ENCODE measurements at places on chromosomes 4 and X.

- DNase-seq, result no peak
These were observed 1001.2 kb downstream of the STIM2 start for GRCh38 chr4:27861802-27862201.

- DNase-seq, result no peak
These were observed 4.5 kb downstream of the G6PD start for GRCh38 chrX:154541896-154542722.

GRCh38 chrX:20309806-20310205 lies 43.1 kb upstream of the RPS6KA3 start:
- DNase-seq, result no peak

DNA sequence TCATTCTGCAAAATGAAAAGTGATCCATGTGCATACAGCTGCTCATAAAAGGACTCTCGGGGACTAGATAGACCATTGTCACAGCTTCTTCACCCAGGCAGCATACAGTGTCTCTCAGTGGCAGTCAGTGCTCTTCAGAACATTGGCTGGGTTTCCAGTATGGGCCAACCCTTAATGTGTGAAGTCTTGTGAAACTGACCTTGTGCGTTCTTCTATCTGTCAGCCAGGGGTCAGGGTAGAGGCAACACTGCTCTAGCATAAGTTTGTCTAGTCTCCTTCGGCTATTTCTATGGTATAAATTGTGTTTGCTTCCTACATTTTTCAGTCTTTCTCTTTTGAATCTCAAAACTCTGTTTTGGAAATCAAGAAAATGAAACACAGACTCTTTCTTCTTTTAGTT lies 37.0 kb upstream of the SMIM31 start:
- no peak for DNase-seq

GRCh38 chrX:119762718-119763117 lies 4.3 kb downstream of the SOWAHD start:
- no peak for DNase-seq

GRCh38 chr4:89725268-89725667 lies 111.7 kb downstream of the SNCA start:
- DNase-seq, result no peak

- DNase-seq, result no peak
These were observed 38.9 kb upstream of the CBR4 start for GRCh38 chr4:169048868-169049414.

GRCh38 chr4:153413842-153414241 lies 52.3 kb upstream of the TMEM131L start:
- DNase-seq, result no peak

GRCh38 chrX:11629593-11630211 lies 36.0 kb downstream of the ARHGAP6 start:
- DNase-seq, result no peak

DNA sequence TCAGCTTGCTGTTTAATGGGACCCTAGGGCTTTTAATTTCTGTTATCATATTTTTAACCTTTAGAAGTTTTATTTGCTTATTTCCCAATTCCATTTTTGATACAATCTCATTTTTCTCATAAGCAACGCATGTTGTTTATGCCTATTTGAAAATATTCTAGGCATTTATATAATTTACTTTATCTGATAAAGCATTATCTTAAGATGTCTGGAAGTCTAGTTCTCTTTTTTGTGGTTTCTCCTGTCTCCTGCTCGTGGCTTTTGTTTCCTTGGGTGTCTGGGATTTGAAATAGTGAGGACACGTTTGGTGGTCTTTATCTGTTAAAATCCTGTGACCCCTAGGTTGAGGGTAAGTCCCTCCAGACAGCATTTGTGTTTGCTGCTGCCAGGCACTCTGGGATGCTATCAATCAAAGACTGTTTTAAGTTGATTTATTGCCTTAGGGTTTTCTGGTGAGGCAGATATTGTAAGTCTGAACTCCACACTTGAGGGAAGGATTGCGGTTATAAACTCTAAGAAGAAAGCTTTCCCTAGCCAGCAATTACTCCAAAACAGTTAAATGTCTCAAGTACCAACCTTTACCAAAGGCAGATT lies 208.0 kb downstream of the PRDM5 start:
- no peak for DNase-seq

DNA sequence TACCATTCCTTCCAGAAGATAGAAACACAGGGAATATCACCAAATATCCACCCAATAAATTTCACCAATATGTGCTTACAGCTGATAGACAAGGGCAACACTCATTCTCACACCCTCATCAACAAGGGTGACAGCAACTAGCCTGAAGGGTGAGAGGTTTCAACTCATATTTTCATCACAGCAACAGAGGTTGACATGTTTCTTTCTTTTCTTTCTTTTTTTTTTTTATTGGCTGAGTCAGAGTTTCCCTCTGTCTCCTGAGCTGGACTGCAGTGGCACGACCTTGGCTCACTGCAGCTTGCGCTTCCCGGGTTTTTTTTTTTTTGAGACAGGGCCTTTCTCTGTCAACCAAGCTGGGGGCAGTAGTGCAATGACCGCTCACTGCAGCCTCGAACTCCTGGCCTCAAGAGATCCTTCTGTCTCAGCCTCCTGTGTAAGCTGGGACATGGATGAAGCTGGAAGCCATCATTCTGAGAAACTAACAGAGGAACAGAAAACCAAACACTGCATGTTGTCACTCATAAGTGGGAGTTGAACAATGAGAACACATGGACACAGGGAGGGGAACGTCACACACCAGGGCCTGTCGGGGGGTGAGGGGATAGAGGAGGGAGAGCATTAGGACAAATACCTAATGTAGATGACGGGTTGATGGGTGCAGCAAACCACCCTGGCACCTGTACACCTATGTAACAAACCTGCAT lies 27.5 kb upstream of the ASMTL start:
- DNase-seq, result no peak

DNA sequence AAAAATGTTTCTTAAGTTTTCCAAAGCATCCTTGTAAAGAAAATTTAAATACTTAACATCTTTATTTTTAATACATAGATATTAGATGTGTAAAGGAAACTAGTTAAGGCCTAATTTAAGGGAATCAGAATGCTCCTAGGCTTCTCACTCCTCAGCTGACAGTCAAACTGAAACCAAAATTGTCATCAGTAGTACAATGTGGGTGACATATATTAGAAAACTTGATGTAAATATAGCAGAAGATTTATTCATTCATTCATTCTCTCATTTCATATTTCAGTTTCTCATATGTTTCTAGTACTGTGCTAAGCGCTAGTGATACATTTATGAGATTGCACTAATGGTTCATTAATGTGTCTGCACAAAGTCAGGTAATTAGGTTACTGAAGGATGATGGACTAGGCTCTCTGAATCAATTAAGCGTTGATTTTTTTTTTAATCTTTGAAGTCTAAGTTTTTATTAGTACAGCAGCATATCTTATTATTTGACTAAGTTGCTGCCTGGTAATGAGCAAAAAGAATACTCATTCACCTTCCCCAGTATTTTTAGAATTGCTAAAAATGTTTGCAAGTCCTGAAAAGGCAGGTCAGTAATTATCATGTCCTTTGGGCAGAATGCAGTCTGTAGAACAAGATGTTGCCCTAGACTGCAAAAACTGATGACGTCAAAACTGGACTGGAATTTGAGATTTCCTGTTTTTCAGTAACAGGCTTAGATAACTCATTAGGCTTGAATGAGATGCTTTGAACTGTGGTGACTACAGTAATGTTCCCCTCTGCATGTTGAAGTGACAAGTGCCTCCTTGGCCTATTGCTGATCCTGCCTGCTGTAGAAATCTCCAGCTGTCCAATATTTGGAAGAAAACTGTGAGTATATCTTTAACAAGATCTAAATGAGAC lies 128.7 kb downstream of the ARHGAP24 start:
- no peak for DNase-seq

DNA sequence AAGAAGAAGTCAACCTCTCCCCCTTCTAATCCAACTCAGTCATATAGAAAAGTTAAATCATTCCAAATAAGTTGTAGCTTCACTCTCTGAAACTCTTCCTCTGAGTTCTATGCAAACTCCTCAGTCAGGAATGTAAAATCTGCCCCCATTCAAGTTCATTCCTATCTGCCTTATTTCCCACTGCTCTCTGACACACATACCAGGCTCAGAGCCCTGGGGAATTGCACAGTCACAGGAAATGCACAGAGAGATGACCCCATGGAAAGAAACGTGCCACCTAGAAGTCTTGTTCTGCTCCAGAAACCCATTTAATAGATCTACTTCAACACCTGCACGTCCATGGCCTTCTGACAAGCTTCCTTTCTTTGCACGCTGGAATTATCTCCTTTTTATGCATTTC lies 236.0 kb upstream of the VCX3A start:
- no peak for DNase-seq

DNA sequence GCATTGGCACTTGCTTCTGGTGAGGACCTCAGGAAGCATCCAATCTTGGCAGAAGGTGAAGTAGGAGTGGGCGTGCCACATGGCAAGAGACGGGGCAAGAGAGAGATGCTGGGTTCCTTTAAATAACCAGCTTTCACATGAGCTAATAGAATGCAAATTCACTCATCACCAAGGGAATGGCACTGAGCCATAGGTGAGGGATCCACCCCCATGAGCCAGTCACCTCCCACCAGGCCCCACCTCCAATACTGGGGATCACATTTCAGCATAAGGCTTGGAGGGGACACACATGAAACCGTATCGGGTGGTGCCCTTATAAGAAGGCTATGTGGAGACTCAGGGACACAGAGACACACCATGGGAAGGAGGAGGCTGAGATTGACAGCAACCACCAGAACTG lies 140.0 kb upstream of the MSX1 start:
- DNase-seq, result no peak

- DNase-seq, result no peak
These were observed 26.4 kb downstream of the MTMR1 start for GRCh38 chrX:150719621-150720020.

GRCh38 chr4:153065276-153065675 lies 129.2 kb downstream of the FHDC1 start:
- DNase-seq, result no peak

DNA sequence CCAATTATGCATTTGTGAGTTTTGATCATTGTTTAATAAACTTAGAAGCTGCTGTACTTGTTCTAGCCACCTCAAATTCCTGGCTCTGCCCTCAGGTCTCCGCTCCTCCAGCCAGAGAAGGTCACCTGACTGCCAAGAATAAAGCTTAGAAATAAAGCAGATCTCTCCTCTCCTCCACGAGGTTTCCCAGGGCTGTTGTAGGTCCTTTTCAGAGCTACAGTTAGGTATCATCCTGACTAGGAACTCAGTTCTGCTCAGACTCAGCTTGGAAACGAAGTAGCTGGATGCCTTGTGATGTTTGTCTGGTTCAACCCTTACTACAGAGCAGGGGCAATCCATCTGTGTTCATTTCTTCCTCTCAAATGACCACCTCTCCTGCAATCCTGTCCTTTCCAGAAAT lies 79.1 kb upstream of the RAPGEF2 start:
- no peak for DNase-seq

GRCh38 chrX:11111037-11111851 lies at the start of gene HCCS:
Gene HCCS, plus strand, starts transcription at chrX:11111332. Its CDS starts 729 bp downstream, at chrX:11112061.
- DNase-seq, result no peak

Data from vagina (tissue), 2 donors.